ENCODE measurements at places on chromosomes 6 and 20.
A peak's percentile ranks its signal among the peaks of the same experiment; 100 is the strongest.

DNA sequence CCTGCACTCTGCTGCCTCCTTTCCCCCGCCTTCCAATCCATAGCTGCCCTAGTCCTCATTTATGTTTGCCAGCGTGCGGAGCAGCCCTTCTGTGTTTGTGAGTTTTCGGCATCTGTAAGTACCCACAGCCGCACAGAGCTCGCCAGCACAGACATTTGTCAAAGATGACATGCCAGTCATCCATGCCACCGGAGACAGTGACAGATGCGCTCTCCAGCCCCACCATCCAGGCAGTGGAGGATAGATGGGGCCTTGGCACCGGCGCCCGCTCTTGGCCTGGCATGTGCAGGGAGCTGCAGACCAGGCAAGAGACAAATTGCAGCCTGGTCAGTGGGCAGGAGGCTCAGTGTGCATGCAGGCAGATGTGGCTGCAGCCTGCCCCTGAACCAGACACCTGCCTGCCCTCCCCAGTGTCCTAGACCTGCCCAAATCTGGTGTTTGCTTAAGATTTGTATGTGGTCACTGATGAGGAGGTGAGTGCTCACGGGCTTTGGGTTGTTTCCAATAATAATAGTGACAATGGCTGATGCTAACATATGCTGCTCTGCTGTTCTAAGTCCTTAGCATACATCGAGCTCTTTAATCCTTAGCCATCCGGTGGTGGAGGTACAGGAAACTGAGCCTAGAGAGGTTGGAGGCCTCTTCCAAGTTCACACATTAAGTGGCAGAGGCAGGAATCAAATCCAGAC is 78.1 kb downstream of the UNC5CL start:
- no peak for DNase-seq

DNA sequence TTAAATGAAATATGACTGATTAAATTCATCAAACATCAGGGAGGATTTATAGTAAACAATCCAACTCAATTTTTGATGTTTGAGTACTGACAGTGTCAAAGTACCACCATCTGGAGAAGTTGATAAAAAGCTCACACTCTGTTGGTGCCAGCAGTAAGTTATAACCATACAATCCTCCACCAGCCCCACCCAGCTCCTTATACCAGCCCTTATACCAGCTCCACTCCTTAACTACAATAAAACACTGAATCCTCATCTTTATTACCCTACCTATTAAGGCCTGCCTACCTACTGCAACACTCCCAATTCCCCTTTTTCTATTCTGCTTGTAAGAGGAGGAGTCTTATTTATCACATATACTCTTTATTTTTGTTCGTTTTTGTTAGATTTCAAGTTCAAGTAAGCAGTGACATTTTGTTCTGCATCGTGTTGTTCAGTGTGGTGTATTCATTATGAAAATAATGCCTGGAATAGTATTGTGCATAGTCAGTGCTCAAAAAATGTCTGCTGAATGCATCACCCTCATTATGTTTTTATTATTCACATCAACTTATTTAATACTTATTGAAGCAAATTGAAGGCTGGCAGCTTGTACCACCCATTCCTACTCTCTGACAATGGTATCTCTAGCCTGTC is 954.7 kb upstream of the ADGRB3 start:
- DNase-seq, result no peak

DNA sequence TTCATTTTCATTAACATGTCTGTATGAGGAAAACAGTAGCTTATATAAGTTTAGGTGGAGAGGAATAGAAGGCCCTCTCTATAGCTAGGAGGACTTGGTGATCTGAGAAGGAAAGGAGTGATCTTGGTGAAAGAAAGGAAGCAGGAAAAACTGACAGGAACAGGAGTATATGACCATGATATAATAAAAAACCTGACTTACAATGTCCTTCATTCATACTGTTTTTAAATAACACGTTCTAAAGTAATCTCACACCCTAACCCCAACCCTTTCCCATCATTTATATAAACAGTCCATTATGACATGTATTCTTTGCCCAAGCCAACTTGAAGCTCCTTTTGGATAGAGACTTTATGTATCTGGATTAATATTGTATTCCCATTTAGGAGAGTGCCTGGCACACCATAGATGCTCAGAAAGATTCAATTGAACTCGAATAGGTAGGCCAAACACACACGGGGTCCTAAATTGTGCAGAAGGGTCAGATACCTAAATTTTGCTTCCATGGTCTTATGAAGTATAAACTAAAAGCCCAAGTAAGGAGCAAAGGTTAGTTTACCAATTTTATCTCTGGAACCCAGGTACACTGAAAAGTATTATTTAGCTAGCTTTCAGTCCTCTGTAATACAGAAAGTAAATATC is 75.9 kb downstream of the OR2B2 start:
- DNase-seq, result no peak

- no peak for DNase-seq
Observed at GRCh38 chr6:13987400-13987865, 62.7 kb downstream of the RNF182 start.

DNA sequence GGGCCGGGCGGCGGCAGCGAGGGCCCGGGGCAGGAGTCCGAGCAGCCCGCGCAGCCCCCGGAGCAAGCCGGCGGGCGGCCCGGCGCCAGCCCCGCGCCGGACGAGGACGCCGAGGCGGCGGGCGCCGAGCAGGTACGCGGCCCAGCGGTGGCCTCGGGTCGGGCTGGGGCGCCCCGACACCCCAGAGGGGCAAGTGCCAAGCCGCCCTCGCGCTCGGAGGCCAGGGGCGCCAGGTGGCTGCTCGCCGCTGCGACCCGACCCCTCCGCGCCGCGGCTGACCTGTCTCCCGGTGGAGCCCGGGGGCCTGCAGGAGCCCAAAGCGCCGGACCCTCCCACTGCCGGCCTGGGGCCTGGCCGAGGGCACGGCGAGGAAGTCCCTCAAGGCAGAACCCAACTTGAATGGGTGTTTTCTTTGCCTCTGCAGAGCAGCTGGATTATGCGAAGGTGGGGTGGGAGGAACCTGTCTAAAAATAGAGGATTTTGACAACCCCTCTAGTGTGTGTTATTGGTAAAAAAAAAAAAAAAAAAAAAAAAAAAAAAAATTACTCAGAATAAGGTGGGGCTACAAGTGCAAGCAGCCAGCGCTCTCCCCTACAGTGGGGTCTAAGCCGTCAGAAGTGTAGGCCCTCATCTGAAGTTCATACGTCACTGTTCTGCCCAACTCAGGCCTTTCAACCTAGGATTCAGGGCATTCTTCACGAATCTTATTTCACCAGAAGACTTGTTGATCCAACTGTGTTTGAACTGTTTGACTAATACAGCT is 609 bp downstream of the OGFRL1 start:
- no peak for DNase-seq

DNA sequence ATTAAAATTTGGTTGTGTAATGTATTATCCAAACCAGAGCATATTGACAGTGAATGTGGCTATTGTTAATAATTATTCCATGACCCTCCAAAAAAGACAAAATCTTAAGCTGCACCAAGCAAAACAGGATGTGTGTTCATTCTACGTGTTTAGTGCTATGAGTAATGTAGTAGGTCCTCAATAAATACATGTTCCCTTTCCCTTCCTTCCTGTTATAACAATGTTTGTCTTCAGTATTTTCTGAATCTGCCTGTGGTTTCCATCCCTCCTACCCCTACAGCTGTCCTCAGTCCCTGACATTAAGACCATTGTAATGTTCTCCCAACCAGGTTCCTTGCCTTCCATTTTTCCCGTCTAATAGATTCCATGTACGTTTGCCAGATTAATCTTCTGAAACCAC is 163.8 kb downstream of the AIG1 start:
- DNase-seq, result no peak

DNA sequence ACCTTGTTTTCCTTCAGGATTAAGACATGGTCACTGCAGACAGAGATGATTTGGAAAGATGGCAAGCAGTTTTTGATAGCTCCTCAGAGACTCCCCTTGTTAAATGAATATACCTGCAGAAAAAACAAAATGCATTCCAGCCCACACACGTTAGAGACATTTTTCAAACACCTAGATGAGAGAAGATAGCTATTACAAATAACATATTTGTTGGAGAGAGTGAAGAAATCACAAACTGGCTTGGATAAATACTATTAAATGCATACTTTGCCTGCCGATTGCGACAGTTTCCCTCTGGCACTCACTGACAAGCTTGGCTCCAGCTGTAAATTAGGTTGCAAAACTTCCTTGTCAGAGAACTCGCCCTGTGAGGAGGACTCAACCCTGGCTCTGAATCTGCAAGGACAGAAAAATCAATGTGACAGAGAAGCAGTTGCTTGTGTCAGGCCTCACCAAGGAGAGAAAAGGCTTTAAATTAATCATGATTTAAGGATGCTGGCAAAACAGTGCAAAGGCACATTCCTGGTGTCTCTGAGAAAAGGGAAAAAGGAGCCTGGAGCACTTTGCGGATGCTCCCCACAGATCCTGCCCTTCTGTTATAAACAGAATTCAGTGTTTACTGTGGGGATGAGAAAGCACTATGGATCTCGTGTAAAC is 423.7 kb upstream of the MARCKS start:
- DNase-seq, result peak; percentile 51

GRCh38 chr6:166278579-166279392 is 29.4 kb downstream of the PRR18 start:
- DNase-seq, result no peak

GRCh38 chr6:159445351-159445750 is 247.7 kb downstream of the SOD2 start:
- DNase-seq, result no peak

- no peak for DNase-seq
Observed at GRCh38 chr6:159948199-159948598, 20.7 kb upstream of the IGF2R start.

DNA sequence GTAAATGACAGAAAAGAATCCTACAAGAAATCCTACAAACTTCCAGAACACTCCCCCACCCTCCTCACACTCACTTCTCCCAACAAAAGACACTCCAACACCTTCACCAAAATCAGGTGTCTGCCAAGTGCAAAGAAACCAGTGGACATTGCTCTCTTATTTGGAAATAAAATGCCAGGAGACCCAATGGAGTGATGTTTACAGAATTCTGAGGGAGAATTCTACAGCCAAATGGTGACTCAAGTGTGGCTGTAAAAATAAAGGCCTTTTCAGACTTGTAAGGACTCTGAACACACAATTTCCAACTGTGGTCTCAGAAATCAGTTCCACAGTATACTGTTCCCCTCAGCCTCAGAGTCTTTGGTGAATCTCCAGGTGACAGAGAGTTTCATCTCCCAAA is 109.6 kb upstream of the CARMIL1 start:
- DNase-seq, result no peak

DNA sequence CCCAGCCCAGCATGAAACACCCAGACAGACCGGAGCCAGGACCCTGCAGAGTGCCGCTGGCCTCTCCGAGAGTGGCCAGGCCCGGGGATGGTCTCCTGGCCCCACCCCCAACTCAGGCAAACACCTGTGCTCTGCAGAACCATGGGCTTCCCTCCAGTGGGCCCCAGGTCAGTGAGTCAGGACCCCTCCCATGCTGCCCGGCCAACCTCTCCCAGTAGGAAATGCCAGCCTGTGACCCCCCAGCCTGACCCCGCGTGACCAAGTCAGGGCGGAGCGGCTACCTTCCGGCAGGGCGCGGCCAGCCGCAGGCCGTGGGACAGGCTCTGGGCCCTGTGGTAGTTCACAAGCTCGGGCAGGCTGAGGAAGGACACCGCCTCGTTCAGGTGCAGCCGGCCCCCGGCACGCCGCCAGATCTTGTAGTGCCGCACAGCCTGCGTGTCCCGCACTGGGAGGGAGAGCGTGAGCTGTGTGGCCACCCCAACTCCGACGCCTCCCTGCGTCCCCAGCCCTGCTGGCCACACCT is 3.2 kb downstream of the PTK6 start:
- DNase-seq, result no peak

DNA sequence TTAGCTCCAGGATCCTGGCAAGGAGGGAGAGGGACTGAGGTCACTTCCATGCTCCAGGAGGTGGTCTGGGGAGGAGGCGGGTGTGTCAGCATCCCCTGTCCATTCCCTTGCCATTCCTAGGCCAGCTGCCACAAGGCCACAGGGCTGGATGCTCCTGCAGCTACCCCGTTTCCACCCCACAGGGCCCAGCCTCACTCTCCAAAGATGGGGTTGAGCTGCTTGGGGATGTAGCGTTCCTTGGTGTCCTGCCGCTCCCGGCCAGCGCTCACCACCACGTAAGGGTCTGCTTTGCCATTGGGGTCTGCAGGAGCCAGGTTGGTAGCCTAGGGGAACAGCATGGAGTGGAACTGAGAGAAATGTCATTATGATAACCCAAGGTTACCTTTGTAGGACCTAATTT is 23.0 kb downstream of the ERGIC3 start:
- DNase-seq, result no peak

GRCh38 chr20:50967586-50967985 is 9.0 kb downstream of the MOCS3 start:
- DNase-seq, result no peak

GRCh38 chr6:137002505-137002904 is 42.3 kb downstream of the IL20RA start:
- no peak for DNase-seq

GRCh38 chr20:53767206-53767930 is 173.7 kb upstream of the ZNF217 start:
- no peak for DNase-seq

GRCh38 chr6:52495922-52496321 is 75.8 kb downstream of the EFHC1 start:
- no peak for DNase-seq

DNA sequence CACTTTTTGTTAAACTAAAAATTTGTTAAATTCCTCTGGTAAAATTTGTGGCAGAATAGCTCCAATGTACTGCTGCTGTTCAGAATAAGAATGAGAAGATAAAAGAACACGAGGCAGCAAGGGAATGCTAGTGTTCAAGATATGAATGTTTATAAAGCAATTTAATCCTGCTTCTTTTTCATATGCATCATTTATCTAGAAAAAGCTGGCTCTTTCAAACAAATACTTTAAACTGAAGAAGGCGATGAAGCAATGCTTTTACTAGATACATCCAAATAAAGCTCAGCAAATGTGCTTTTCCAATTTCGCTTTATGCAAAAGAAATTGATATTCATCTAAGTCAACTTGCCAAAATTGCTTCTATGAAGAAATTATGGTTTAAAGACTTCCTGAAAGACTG is 66.5 kb downstream of the COL9A1 start:
- DNase-seq, result no peak
